ENCODE measurements at places on chromosomes 12 and 14. TPM values are rescaled to one million over a fixed set of nuclear protein-coding genes. Genes with fewer than 3 reads are reported as not detected.

The ACOT6 gene
- not detected for total RNA-seq

The FGD4 gene
- total RNA-seq, result 13.8 TPM

The TPPP2 gene
- not detected for total RNA-seq

The KLHL33 gene
- total RNA-seq, result 2.1 TPM

The RHOJ gene
- 40.8 TPM for total RNA-seq

The C12orf56 gene
- total RNA-seq, result not detected

The KCNH5 gene
- total RNA-seq, result 0.09 TPM

The TRAF3 gene
- 7.4 TPM for total RNA-seq

The EXOC3L4 gene
- under 0.01 TPM for total RNA-seq

The CMA1 gene
- total RNA-seq, result not detected

The CIDEB gene
- total RNA-seq, result 1.3 TPM

The PMCH gene
- not detected for total RNA-seq

The SERPINA9 gene
- total RNA-seq, result not detected

The FAM186B gene
- 0.30 TPM for total RNA-seq

The KRT79 gene
- total RNA-seq, result not detected

The CLEC4A gene
- total RNA-seq, result 2.3 TPM

The CELA1 gene
- total RNA-seq, result not detected

The KRT73 gene
- not detected for total RNA-seq

The HOXC9 gene
- not detected for total RNA-seq

The MED6 gene
- total RNA-seq, result 71.8 TPM

The RFX4 gene
- total RNA-seq, result not detected

The EPYC gene
- total RNA-seq, result not detected

The LMNTD1 gene
- total RNA-seq, result not detected

The PTGDR gene
- total RNA-seq, result 2.9 TPM

The CFAP54 gene
- 5.2 TPM for total RNA-seq

The DPF3 gene
- total RNA-seq, result not detected

The IL22 gene
- not detected for total RNA-seq

The GUCY2C gene
- total RNA-seq, result 0.15 TPM

The CFAP73 gene
- not detected for total RNA-seq

The LIMA1 gene
- total RNA-seq, result 98.1 TPM

The MIP gene
- total RNA-seq, result not detected

The PRH2 gene
- not detected for total RNA-seq

The CCDC77 gene
- 2.9 TPM for total RNA-seq

The INSM2 gene
- total RNA-seq, result not detected

The PLCZ1 gene
- not detected for total RNA-seq

The AHNAK2 gene
- 175 TPM for total RNA-seq

The RNU4-1 gene
- under 0.01 TPM for total RNA-seq

The KRT85 gene
- total RNA-seq, result not detected

The GRIP1 gene
- 6.4 TPM for total RNA-seq

Measured in uterus (tissue), 4 donors.